ENCODE measurements at places on chromosomes 7 and 10. TPM values are rescaled to one million over a fixed set of nuclear protein-coding genes. Genes with fewer than 3 reads are reported as not detected.

DNA sequence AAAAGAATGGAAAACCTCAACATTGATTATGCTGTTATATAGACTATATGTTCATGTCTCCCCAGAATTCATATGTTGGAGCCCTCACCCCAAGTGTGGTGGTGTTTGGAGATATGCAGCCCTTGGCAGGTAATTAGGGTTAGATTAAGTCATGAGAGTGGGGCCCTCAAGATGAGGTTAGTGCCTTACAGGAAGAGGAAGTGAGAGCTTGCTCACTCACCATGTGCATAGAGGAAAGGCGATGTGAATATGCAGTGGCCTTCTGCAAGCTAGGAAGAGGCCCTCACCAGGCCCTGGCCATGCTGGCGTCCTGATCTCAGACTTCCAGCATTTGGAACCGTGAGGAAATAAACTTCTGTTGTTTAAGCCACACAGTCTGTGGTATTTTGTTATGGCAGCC lies 14.8 kb downstream of the ZNF33A start:
- DNase-seq = no peak
- no peak overlapping the region for H3K27ac ChIP-seq

DNA sequence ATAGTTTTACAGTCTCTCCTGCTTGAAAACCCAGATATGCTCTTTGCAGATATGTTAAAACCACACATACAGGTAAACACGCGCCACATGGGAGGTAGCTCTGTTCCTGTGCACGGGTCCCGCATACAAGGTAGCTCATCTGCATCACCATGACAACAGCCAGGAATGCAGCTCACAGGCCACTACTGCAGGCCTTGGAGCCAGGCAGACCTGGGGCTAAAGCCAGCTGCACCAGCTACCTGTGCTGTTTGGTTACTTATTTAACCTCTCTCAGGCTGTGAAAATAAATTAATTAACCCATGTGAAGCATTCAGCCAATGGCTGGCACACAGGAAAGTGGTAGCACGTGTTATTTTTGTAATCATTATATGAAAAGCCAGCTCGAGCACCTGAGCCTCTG lies 428.3 kb downstream of the TNS3 start:
- no peak overlapping the region for H3K4me3 ChIP-seq
- no peak for DNase-seq
- no peaks in the 10 kb centered on the region for H3K36me3 ChIP-seq
- H3K4me1 ChIP-seq = no peaks in the 10 kb centered on the region

DNA sequence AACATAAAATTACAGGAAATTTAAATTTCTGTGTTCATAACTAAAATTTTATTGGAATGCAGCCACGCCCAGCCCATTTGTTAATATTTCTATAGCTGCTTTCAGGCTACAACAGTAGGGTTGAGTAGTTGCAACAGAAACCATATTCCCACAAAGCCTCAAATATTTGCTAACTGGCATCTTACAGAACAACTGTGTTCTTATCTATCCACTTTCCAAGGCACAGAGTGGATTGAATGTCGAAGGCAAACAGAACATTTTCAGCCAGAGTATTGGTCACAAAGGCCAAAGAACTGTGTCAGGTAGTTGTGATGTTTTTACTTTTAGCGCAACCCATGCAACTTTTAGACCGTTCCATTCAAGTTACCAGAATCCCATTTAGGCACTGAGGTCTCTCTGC lies 51.1 kb upstream of the OPN4 start:
- no peaks in the 10 kb centered on the region for H3K36me3 ChIP-seq
- no peak overlapping the region for H3K4me3 ChIP-seq
- H3K4me1 ChIP-seq = no peaks in the 10 kb centered on the region
- DNase-seq = no peak

- peaks cover 11% of the 10 kb centered on the region for H3K4me1 ChIP-seq
- H3K4me3 ChIP-seq = no peak overlapping the region
- no peak overlapping the region for H3K27ac ChIP-seq
- no peaks in the 10 kb centered on the region for H3K36me3 ChIP-seq
- no peak for DNase-seq
Observed at GRCh38 chr10:79507440-79508167, 4.7 kb upstream of the EIF5AL1 start.

GRCh38 chr10:68142761-68143160 lies 33.5 kb downstream of the MYPN start:
- DNase-seq = no peak
- H3K4me3 ChIP-seq = no peak overlapping the region
- no peak overlapping the region for H3K27ac ChIP-seq
- H3K36me3 ChIP-seq = no peaks in the 10 kb centered on the region

- DNase-seq = peak; percentile 14
- H3K4me3 ChIP-seq = no peak overlapping the region
- H3K27ac ChIP-seq = no peak overlapping the region
- peaks cover 41% of the 10 kb centered on the region for H3K27me3 ChIP-seq
- H3K36me3 ChIP-seq = no peaks in the 10 kb centered on the region
Observed at GRCh38 chr10:14389981-14390590, 59.4 kb upstream of the FRMD4A start.

GRCh38 chr10:70921285-70921684 lies 32.9 kb upstream of the PCBD1 start:
- H3K4me3 ChIP-seq = no peak overlapping the region
- no peak for DNase-seq
- peaks cover 3% of the 10 kb centered on the region for H3K4me1 ChIP-seq
- no peak overlapping the region for H3K27ac ChIP-seq
- peaks cover 5% of the 10 kb centered on the region for H3K27me3 ChIP-seq

DNA sequence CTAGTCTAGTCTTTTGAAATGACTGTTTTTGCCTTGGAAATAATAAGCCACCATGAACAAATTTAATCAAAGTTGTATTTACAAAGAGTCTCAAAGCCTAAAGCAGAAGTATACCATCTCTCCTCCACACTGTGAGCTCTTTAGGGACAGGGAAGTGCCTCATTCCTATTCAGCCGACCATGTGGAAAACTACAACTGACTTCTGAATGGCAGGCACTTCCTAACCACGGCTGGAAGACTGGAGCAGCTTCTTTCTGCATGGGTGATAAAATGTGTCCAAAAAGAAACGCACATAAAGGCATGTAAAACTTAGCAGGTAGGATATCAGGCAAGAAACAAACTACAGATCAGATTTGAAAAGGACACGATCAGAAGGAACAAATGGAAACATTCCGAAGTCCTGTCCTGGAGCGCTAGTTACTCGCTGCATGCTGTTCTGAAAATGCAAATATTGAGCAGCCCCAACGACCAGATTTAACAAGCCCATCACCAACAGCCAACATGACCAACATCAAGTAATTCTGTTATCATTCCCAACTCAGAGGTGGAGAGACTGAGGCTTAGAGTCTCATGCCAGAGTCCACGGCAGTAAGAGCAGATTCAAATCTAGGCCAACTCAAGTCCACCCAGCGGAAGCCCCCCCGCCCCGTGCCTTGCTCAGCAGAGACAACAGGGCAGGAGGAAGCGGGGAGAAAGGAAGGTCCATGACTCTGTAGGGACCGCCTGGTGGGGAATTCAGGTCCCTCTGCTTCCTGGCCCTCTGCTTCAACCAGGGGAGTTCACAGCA lies 26.5 kb downstream of the CTBP2 start:
- no peaks in the 10 kb centered on the region for H3K4me1 ChIP-seq
- H3K27me3 ChIP-seq = no peaks in the 10 kb centered on the region
- no peak overlapping the region for H3K27ac ChIP-seq
- DNase-seq = no peak
- no peaks in the 10 kb centered on the region for H3K36me3 ChIP-seq
- no peak overlapping the region for H3K4me3 ChIP-seq

- peaks cover 18% of the 10 kb centered on the region for H3K36me3 ChIP-seq
- peak; percentile 79 for DNase-seq
- H3K4me3 ChIP-seq = peak overlapping the region; percentile 99
- H3K27ac ChIP-seq = peak overlapping the region; percentile 97
- peaks cover 29% of the 10 kb centered on the region for H3K4me1 ChIP-seq
Observed at GRCh38 chr7:87220026-87220733, 648 bp upstream of the TMEM243 start.

GRCh38 chr10:28332726-28333125 lies 29.9 kb upstream of the MPP7 start:
- no peaks in the 10 kb centered on the region for H3K27me3 ChIP-seq
- H3K4me1 ChIP-seq = peaks cover 47% of the 10 kb centered on the region
- no peak overlapping the region for H3K4me3 ChIP-seq
- H3K36me3 ChIP-seq = no peaks in the 10 kb centered on the region
- no peak overlapping the region for H3K27ac ChIP-seq
- no peak for DNase-seq

DNA sequence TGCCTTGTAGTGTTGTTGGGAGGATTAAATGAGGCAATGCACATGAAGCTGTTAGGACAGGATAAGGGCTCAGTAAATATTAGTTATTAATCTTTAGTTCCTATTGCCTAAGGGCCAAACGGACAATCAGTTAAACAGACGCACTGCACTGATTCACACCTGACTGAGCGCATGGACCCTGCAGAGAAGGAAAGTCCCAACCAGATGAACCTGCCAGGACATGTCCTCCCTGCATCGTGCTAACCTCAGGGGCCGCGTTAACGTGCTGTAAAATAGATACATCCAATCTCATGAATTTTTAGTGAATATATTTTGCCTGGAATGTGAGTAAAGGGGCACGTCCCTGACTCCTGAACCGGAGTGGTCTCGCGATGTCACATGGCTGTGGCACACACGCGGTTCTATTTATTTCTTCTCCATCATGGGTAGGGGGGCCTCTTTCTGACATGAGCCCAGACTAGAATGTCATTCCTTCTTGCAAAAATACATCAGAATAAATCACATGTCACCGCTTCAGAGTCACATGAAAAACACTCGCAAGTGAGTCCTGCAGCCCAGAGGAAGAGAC lies 12.3 kb downstream of the ADARB2 start:
- no peaks in the 10 kb centered on the region for H3K4me1 ChIP-seq
- H3K27ac ChIP-seq = no peak overlapping the region
- H3K4me3 ChIP-seq = no peak overlapping the region
- H3K36me3 ChIP-seq = no peaks in the 10 kb centered on the region
- no peak for DNase-seq

DNA sequence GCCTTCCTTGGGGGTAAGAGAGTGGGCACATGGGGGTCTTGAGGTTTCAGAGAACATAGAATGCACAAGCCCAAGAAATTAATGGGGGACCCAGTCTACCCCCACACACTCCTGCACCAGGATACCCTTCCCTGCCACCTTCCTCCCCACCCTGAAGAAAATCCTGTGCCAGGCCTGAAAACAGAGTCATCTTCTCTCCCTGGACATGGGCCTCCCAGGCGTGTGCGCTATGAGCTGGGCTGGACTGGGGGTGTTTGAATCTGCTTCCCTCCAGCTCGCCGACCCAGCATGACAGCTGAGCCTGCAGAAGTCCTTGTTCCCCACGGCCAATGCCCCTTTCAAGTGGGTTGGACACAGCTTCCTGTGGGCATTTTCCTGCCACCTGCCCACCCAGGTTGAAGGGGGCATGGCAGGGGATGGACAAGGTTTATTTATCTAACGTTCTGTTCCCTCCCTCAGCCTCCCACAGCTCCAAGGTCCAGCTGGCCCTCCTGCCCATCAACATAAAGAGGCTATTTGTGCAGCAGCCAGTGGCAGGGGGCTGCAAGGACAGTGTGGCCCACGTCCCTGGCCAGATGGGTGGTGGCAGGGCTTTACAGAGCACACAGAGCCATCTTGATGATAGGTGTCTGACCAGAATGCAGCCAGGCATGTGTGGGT lies 141.0 kb downstream of the SH3PXD2A start:
- no peak overlapping the region for H3K27ac ChIP-seq
- no peak for DNase-seq
- H3K4me3 ChIP-seq = no peak overlapping the region
- peaks cover 7% of the 10 kb centered on the region for H3K4me1 ChIP-seq

GRCh38 chr7:151897161-151897731 lies 20.3 kb upstream of the PRKAG2 start:
- H3K4me3 ChIP-seq = no peak overlapping the region
- H3K36me3 ChIP-seq = no peaks in the 10 kb centered on the region
- DNase-seq = no peak
- H3K27ac ChIP-seq = no peak overlapping the region
- peaks cover 3% of the 10 kb centered on the region for H3K27me3 ChIP-seq

GRCh38 chr7:113207931-113208330 lies 89.6 kb upstream of the SMIM30 start:
- DNase-seq = no peak
- H3K27ac ChIP-seq = no peak overlapping the region
- no peaks in the 10 kb centered on the region for H3K4me1 ChIP-seq
- H3K36me3 ChIP-seq = no peaks in the 10 kb centered on the region

GRCh38 chr7:80639011-80639410 lies 569 bp downstream of the CD36 start:
- H3K4me1 ChIP-seq = no peaks in the 10 kb centered on the region
- no peaks in the 10 kb centered on the region for H3K36me3 ChIP-seq
- no peak for DNase-seq
- no peak overlapping the region for H3K4me3 ChIP-seq

- H3K36me3 ChIP-seq = no peaks in the 10 kb centered on the region
- H3K27ac ChIP-seq = no peak overlapping the region
- H3K27me3 ChIP-seq = peaks cover 18% of the 10 kb centered on the region
- DNase-seq = no peak
- peaks cover 4% of the 10 kb centered on the region for H3K4me1 ChIP-seq
- no peak overlapping the region for H3K4me3 ChIP-seq
Observed at GRCh38 chr10:112519133-112519761, 72.2 kb downstream of the VTI1A start.

- H3K4me3 ChIP-seq = no peak overlapping the region
- H3K36me3 ChIP-seq = no peaks in the 10 kb centered on the region
- H3K27me3 ChIP-seq = peaks cover 6% of the 10 kb centered on the region
- peaks cover 5% of the 10 kb centered on the region for H3K4me1 ChIP-seq
Observed at GRCh38 chr7:141710301-141710700, 2.1 kb downstream of the WEE2 start.

DNA sequence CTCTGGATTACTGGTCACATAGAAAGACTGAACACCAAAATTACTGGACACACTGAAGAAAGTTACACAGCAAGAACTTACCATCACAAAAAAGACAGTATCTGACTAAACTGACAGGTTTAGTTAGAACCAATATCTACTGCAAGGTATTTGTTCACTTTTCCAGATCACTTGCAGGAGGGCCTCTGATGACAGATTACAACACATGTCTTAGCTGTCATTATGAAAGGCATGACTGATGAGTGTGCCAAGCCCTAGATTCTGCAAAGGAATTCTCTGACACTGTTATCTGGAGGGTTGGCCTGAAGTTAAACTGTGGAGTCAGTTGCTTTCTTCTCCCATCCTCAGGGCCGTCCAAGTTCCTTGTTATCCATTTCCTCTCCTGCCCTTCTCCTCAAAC lies 242.7 kb downstream of the KIF20B start:
- peaks cover 2% of the 10 kb centered on the region for H3K27me3 ChIP-seq
- no peaks in the 10 kb centered on the region for H3K4me1 ChIP-seq
- H3K27ac ChIP-seq = no peak overlapping the region
- H3K36me3 ChIP-seq = no peaks in the 10 kb centered on the region
- DNase-seq = no peak

CFAP46 gene
- not detected for total RNA-seq

HMX2 gene
- total RNA-seq = not detected

FAM25A gene
- not detected for total RNA-seq

SHTN1 gene
- total RNA-seq = not detected

RRP12 gene
- 70.1 TPM for total RNA-seq

RSPH10B2 gene
- not detected for total RNA-seq

CDC123 gene
- total RNA-seq = 156 TPM

CRPPA gene
- total RNA-seq = 1.4 TPM

PRXL2A gene
- total RNA-seq = 19.6 TPM

ATRNL1 gene
- total RNA-seq = 0.87 TPM

DNMBP gene
- 1.2 TPM for total RNA-seq

EPC1 gene
- total RNA-seq = 35.3 TPM

Data from activated T-helper 2 cell treated with anti-CD3 and anti-CD28 coated beads, Interferon-gamma antibody, Interleukin-2, Interleukin-4, amounts not matched to agents 10 μg/mL and 5 μg/mL and 100 μg/mL, durations not matched to agents 14 hours and 24 hours and 36 hours (primary cell).